ENCODE measurements at places on chromosomes 3 and 15. TPM values are rescaled to one million over a fixed set of nuclear protein-coding genes. Genes with fewer than 3 reads are reported as not detected.

DNA sequence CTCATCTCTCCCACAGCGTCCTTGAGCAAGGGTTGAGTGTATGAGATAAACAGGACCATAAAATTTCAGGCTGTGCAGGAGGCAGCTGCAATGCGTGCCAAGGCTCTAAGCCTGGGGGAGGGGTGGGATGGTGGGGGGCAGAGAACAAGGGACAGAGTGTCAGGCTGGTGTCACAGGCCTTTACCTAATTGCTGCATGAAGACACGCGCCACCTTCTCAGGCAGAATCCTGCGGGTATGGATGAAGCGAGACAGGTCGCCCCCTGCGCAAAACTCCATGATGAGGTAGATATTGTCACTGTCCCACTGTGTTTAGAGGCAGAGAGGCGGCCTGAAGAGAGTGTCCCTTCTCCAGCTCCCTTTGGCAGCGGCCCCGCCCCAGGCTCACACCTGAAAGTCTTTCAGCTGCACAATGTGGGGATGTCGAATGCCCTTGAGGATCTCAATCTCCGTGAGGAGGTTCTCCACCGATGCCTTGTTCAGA lies 1.0 kb downstream of the ULK3 start:
- peak overlapping the region; percentile 88 for H3K4me3 ChIP-seq
- DNase-seq: no peak
- H3K4me1 ChIP-seq: peaks cover 12% of the 10 kb centered on the region

- no peaks in the 10 kb centered on the region for H3K4me1 ChIP-seq
- no peaks in the 10 kb centered on the region for H3K36me3 ChIP-seq
- no peak overlapping the region for H3K4me3 ChIP-seq
- no peaks in the 10 kb centered on the region for H3K27me3 ChIP-seq
These were observed 11.8 kb upstream of the UACA start for GRCh38 chr15:70775160-70775559.

DNA sequence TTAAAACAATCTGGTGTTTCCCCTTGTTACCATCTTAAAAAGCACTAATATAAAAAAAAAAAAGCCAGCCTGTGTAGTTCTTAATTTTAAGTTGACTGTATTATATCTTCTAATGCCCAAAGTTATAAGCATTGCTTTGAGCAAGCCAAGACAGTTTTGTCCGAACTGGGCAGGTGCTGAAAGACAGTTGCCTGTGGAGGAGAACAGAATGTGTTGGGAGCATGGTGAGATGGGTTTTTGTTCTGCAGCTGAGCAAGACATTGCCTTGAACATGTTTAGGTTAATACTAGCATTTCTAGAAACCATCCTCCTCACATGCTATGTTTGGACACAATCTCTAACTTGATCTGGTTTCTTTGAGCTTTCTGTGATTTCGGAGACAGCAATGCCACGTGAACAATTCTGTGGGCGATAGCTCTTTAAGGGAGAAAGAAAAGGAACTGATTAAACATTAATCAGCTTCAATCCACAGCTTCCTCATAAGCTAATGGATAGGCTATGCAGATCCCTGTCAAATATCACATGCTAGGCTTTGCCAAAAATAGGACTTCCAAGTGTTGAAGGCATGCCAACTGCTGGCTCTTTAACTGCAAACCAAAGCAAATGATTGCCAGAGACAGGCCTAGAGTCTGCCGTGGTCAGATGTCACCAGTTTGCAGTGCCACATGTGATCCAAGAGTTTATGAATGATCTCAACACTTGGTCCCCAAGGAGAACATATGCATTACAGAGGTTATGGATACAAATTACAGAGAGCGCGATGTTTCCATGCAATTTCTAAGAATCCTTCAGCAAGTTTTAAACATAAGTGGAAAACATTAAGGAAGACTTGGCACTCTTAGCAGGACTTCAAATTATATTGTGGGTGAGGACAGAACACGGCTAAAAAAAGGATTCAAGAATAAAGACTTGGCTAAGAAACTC lies 428.1 kb downstream of the ROBO2 start:
- H3K27me3 ChIP-seq: peaks cover 14% of the 10 kb centered on the region
- peak overlapping the region; percentile 70 for H3K4me3 ChIP-seq
- H3K4me1 ChIP-seq: peaks cover 61% of the 10 kb centered on the region
- DNase-seq: peak; percentile 52
- H3K36me3 ChIP-seq: no peaks in the 10 kb centered on the region

DNA sequence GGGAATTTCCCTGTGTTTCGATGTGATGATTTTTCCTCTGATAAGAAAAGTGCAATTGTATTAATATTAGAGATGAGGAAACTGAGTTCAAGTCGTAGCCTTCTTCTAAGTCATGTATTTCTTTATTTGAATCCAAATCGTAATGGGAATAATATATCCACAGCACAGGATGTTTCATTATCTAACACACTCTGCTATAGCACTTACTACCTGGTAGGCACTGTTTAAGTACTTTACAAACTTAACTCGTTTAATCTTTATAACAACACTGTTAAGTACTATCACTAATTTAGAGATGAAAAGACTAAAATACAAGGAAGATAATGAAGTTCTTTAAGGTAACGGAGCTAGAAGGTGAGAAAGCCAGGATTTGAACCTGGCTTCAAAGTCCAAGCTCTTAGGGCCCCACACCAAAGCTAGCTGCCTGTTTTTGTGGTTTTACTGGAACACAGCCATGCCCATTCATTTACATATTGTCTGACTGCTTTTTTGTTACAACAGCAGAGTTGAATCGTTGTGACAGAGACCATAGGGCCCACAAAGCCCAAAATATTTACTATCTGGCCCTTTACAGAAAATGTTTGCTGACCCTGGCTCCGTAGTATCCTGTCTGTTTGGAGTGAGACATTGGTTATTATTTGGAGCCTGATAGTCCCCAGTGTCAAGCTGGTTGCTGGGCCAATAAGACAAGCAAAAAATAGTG lies 9.6 kb upstream of the ATP13A3 start:
- H3K27ac ChIP-seq: no peak overlapping the region
- no peaks in the 10 kb centered on the region for H3K36me3 ChIP-seq
- peaks cover 5% of the 10 kb centered on the region for H3K27me3 ChIP-seq
- no peaks in the 10 kb centered on the region for H3K4me1 ChIP-seq
- DNase-seq: no peak
- no peak overlapping the region for H3K4me3 ChIP-seq

- no peak overlapping the region for H3K4me3 ChIP-seq
- H3K36me3 ChIP-seq: no peaks in the 10 kb centered on the region
- H3K27me3 ChIP-seq: no peaks in the 10 kb centered on the region
- no peak overlapping the region for H3K27ac ChIP-seq
These were observed 787.3 kb downstream of the EDEM1 start for GRCh38 chr3:5974630-5975322.

DNA sequence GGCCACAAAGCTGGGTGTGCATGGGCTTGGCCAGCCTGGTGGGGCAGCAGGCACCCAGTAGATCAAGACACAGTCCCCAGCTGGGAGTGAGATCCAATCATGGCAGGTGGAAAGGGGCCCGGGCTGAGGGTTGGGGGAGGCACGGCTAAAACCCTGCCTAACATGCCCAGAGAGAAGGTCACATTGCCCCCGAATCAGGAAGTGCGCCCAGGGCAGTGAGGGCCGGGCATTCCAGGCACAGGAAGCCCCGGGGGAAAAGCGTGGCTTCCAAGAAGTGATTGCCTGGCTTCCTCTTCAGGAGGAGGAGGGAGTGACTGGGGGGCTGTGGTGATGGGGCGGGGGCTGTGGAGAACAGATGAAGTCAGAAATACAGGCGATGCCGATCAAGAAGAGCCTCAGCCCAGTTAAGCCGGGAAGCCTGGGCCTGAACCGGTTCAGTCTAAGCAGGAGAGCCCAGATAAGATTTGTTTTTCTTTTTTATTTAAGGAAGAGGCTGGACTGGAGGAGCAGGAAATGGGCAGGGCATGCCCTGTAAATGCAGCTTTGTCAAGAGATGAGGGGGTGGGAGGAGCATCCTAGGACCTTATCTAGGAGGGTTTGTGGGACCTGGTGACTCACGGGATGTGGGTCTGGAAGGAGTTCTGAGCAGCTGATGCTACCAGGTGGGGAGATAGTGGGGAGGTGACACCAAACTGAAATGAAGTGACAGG lies 83.9 kb downstream of the CHSY1 start:
- peaks cover 17% of the 10 kb centered on the region for H3K27me3 ChIP-seq
- H3K36me3 ChIP-seq: peaks cover 33% of the 10 kb centered on the region
- no peak for DNase-seq

GRCh38 chr15:79315623-79316328 lies 4.9 kb downstream of the TMED3 start:
- no peak overlapping the region for H3K27ac ChIP-seq
- peaks cover 6% of the 10 kb centered on the region for H3K4me1 ChIP-seq
- peaks cover 1% of the 10 kb centered on the region for H3K27me3 ChIP-seq
- H3K4me3 ChIP-seq: no peak overlapping the region
- DNase-seq: no peak
- H3K36me3 ChIP-seq: peaks cover 29% of the 10 kb centered on the region

- H3K36me3 ChIP-seq: no peaks in the 10 kb centered on the region
- no peak overlapping the region for H3K27ac ChIP-seq
- no peak overlapping the region for H3K4me3 ChIP-seq
- peaks cover 14% of the 10 kb centered on the region for H3K4me1 ChIP-seq
- H3K27me3 ChIP-seq: peaks cover 12% of the 10 kb centered on the region
These were observed 3.1 kb downstream of the KAT2B start for GRCh38 chr3:20043396-20043795.

DNA sequence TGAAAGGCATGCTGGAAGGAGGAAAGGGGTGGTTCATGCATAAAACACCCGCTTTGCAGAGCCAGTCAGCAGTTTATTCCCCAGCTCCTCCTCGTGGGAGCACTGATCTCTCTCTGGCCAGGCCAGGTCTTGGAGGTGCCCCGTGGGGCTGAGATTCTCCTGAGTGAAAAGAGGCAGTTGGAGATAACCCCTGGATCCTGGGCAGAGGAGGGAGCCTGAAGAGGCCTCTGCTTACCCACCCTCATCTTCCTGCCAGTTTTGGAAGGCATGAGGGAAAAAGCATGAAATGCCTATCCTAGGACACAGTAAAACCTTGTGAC lies 108.3 kb downstream of the SEMA5B start:
- no peaks in the 10 kb centered on the region for H3K4me1 ChIP-seq
- H3K4me3 ChIP-seq: no peak overlapping the region
- DNase-seq: no peak
- no peak overlapping the region for H3K27ac ChIP-seq

DNA sequence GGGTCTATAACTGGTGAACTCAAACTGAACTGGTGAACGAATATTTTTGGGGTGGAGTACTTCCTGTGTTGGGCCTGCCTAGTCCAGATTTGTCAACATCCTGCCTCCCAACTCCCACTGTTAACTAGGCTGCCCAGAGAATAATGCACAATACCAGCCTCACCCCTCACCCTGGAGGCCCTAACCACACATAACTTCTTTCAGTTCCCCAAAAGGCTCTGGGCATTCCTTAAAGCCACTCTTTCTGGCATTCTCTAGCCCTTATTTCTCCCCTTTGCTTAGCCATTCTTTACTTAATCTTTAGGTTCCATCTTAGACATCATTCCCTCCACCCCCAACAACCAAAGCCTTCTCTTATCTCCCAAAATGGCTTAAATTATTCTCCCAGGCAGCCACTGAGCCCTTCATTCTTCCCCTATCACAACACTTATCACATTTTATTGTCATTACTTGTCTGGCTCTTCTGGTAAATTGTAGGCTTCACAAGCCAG lies 9.1 kb upstream of the SEC11A start:
- H3K4me3 ChIP-seq: no peak overlapping the region
- H3K36me3 ChIP-seq: no peaks in the 10 kb centered on the region
- DNase-seq: no peak
- H3K27ac ChIP-seq: no peak overlapping the region
- peaks cover 2% of the 10 kb centered on the region for H3K27me3 ChIP-seq

- H3K27me3 ChIP-seq: no peaks in the 10 kb centered on the region
- no peak overlapping the region for H3K27ac ChIP-seq
- H3K4me1 ChIP-seq: no peaks in the 10 kb centered on the region
These were observed 98.1 kb downstream of the ZPLD1 start for GRCh38 chr3:102532901-102533300.

Gene INO80
- 20.4 TPM for total RNA-seq

Gene CCR8
- total RNA-seq: not detected

Gene ROBO2
- 330 TPM for total RNA-seq

Gene HESX1
- not detected for total RNA-seq

Gene MFGE8
- total RNA-seq: 19.9 TPM

Gene ACTC1
- total RNA-seq: 19.6 TPM

Gene RSRC1
- 93.9 TPM for total RNA-seq

Data from glutamatergic neuron (in vitro differentiated cells).